ENCODE measurements at places on chromosomes 12 and 14.

GRCh38 chr12:130816097-130816496 is 23.0 kb downstream of the STX2 start:
- DNase-seq, result no peak

- no peak for DNase-seq
These were observed 205.7 kb downstream of the EGLN3 start for GRCh38 chr14:33745163-33745562.

- DNase-seq, result no peak
These were observed 982.9 kb upstream of the TMEM132C start for GRCh38 chr12:127284021-127284420.

GRCh38 chr14:103259801-103260628 is 74.0 kb upstream of the EIF5 start:
- DNase-seq, result peak; percentile 53

GRCh38 chr12:29582677-29583272 is 85.3 kb upstream of the OVCH1 start:
- DNase-seq, result no peak

DNA sequence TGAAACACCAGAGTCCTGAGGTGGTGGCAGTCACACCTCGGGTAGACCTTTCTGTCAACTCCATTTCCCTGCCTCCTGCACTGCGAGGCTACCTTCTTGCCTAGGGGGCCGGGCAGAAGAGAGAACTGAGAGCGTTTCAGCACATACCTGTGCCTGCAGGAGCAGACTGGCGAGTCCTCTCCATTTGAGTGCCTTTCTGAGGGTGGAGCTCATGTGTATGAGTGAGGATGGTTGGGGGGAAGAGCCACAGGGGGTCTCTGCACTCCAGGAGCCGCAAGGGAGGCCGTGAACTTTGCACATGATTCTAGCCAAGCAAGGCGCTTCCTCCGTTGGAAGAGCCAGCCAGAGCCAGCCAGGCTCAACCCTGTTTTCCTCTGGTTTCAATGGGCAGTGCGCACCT is 31.0 kb upstream of the CCND2 start:
- DNase-seq, result no peak

- no peak for DNase-seq
These were observed 246.8 kb upstream of the DAAM1 start for GRCh38 chr14:58941629-58942028.

DNA sequence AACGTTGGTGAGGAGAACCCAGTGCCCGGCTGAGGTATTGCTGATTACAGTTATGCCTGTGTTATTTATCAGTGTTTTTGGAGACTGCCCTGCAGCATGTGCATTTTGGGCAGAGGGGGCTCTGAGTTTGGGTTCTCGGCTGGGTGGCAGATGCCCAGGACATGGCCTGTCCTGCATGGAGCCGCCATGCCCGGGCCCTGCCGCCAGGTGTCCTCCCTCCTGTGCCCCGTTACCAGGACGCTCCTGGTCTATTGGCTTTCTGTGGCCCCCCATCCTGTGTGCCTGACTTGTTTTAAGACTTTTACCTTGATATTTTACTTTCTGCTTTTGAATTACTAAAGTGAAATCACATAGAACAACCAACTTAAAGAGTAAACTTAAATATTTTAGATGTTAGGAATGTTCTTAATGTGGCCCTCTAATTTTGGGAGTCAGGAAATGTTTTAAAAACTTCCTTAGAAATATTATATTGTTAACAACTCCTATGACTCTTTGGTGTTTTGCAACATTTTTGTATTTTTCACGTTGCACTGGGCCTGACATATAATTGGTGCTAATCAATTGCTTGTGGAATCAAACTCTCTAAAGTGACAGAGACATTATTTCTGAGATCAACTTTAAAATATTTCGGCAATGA is 51.8 kb downstream of the PRIMA1 start:
- no peak for DNase-seq

DNA sequence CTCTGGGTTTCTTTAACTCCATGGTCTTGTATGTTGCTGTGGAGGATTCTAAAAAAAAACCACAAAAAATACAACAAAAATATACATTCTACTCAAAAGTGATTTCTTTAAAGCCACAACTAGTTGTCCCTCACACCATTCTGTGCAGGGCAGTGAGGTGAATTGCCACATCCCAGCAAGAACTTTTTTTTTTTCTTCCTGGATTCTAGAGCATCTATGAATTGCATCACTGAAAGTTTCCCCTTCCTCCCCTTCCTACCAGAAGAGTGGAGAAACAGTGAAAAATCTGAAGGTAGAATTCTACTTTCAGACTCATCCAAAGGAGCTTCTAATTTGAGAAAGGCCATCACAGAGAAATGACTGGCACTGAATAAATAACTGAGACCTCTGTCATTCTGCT is 395.3 kb downstream of the AEBP2 start:
- DNase-seq, result no peak

DNA sequence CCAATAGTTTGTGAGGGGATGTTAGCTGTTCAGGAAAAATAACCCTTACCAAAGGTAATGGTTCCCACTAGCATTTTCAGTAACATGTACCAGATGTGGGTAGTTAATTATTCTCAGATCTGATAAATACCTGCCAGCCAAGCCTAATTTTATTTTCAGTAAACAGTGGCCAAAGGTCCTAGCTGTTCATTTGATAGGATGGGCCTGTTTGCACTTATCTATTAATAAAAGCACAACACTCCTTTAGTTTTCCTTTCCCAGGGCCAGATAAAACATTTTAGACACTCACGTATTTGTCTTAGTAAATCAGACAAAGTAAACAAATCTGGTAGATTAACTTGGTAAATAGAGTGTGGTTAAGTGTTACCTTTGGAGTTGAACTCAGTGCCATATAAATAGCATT is 345.1 kb downstream of the RAD51B start:
- DNase-seq, result no peak

DNA sequence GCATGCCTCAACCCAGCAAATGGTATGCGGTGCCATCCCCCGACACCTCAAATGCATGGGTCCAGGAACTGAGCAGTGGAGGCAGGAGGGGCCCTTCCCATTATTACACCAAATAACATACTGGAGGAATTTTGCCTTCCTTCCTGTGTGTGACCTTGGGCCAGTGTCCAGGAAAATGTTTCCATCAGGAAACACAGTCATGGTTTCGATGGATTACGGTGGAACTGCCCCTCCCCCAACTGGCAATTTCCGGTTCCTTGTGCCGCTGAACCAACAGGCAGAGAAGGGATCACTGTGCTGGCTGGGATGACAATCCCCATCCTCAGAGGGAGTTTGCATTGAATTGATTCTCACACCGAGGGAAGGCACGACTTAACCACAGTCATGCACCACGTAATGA is 9.1 kb upstream of the CDC42BPB start:
- DNase-seq, result no peak

- DNase-seq, result no peak
These were observed 216.0 kb upstream of the NPAS3 start for GRCh38 chr14:32722631-32723183.

GRCh38 chr14:23442721-23443356 is 7.4 kb upstream of the MYH7 start:
- DNase-seq, result no peak
